ENCODE measurements at places on chromosomes 1 and 21.

GRCh38 chr1:91783423-91784170 is 102.4 kb downstream of the TGFBR3 start:
- no peak for DNase-seq

- no peak for DNase-seq
Observed at GRCh38 chr21:41148798-41149197, 19.2 kb upstream of the BACE2 start.

DNA sequence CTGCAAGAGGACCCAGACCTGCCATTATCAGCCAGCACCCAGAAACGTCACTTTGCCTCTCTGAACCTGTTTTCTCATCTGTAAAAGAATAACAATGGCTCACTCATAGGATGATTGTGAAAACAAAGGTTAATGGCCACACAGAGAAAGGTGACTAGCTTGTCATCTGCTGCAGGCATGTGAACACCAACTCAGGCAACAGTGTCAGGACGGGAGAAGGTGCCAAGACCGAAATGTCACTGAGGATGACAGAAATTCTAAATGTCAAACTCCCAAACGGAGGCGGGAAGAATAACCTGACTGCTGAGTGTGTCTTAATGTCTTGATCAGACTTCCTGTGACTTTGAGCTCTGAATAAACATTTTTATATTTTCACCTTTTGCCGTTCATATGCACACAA is 10.3 kb downstream of the PADI4 start:
- DNase-seq = no peak

GRCh38 chr21:36913247-36914169 is 53.0 kb downstream of the HLCS start:
- no peak for DNase-seq

DNA sequence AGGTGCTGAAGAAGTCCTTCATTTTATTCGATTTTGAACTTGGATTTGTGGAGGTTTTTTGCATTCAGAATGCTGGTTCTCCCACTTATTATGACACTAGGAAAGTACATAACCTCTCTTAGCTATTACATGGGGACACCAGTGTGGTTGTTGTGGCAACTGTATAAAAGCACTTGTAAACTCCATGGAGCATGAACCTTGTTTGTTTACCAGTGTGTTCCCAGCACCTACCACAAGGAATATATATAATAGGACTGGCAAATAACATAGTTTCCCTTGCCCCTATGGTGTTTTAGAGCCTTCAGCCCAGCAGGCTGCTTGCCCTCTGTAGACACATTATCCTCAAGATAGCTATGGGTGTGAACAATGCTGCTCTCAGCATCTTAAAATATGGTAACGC is 43.1 kb downstream of the RASSF5 start:
- DNase-seq = no peak

- DNase-seq = no peak
Observed at GRCh38 chr1:177495878-177496277, 325.1 kb downstream of the BRINP2 start.

GRCh38 chr1:13662493-13662892 is 37.5 kb upstream of the PRDM2 start:
- DNase-seq = no peak

DNA sequence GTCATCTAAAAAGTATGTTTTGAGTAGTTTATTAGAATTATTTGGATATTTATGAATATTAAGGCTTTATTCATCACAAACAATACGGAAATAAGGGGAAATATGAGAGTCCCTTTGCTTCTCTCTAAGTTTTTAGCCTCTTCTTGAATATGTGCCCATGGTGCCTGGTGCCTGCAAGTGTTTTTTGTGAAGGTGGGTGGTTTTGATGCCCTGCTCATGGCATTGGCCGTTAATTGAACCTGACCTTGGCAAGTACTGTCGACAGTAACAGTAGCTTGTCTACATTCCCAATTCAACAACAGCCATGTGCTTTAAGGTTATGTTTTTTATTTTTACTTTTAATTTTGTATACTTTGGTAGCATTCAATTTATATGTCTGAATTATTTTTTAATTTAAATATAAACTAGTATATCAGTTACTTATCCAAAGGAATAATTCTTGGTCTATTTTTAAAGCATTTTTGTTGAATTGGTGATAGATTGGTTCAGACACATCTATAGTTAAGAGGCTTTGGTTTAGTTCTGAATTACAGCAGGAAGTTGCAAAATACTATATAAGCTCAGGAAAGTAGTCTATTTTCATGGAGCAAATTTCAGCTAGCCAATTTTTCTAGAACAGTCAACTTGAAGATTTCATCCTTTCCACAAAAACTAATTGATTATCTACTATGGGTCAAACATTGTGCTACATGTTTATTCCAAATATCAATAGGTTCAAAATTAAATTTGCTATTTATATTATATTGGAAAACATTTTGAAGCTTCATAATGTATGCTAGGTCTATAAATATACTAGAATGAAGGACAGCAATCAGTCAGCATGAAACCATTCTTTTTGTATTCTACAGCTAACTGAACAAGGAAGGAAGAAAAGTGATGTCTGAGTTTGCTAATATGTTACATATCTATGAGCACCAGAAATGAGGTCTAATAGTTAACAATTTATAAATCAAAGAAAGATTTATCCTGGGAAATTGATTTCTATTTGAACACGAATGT is 184.4 kb downstream of the MRPL39 start:
- DNase-seq = no peak

GRCh38 chr1:30601316-30602085 is 121.9 kb downstream of the MATN1 start:
- no peak for DNase-seq

- no peak for DNase-seq
Observed at GRCh38 chr1:43554444-43554992, 23.8 kb downstream of the PTPRF start.

- no peak for DNase-seq
Observed at GRCh38 chr1:156050376-156050775, 3.2 kb downstream of the UBQLN4 start.

GRCh38 chr1:112054510-112054909 is 65.0 kb upstream of the KCND3 start:
- no peak for DNase-seq

DNA sequence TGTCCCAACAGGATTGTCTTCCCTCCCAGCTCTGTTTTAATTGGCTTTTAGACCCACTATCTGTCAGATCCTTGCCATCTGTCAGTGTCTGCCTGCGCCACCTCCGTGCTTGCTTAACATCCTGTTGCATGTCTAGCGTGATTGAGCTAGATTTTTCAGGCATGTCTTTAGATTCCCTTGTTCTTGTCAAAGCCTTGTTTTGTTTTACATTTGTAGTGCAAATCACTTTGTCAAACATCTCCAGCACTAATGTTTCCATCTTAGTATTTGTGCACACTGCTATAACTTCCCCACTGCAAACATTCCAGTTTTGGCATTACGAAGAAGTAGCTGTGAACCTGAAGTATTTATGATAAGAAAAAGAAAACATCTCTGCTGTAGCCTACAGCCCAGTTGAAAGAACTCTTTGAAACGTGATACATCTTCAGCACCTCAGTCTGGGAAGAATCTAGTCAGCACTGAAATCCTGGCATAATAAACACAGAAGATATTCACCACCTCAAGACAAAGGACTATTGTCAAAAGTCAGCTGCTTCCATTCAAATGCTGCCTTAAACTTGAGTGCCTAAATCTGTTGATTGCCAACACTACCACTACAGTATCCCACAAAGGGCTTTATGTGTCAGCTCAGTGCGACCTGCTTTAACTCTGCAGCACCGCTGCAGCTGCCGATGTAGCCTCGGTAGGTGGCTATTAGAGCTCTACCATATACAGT is 105.0 kb downstream of the FNBP1L start:
- DNase-seq = no peak

DNA sequence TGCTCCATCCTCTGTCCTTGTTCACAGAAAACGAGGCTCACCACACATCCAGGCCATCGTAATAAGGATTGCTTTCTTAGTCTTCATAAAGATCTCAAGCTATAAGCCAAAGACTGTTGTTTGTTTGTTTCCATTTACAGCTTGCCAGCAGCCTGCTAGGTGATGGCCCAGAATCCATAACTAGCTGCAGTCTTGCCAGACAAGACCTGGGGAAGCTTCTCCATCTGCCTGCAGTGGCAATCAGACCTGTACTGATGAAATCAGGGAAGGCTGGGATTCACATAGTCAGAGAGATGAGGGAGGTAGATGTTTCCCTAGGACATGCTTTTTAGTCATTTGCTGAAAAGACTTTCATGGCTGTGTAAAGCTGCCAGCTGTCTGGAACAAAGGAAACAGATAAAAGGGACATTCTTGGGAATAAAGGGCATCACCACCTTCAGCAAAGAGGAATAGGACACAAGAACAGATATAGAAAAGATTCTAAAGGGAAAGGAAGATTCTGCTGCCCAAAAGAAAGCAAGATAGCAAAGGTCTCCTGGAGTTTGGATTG is 51.0 kb downstream of the MT1HL1 start:
- DNase-seq = no peak

DNA sequence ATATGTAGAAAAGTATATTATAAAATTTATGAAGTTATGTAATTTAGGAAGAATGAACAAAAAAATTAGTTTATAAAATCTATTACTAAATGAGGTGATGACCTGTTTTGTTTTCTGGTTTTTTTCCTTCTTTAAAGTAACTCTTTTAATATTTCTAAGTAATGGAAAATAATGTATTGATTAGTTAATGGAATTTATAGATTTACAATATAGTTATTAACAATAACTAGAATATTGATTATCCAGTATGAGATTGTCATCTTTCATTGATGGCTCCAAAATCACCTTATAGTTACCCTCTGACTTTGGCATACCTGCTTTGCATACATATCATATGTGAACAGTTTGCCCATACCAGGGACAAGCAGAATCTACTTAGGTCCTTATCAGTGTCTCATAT is 23.4 kb downstream of the CAMSAP2 start:
- no peak for DNase-seq

- DNase-seq = no peak
Observed at GRCh38 chr1:93525431-93525830, 77.5 kb downstream of the FNBP1L start.

DNA sequence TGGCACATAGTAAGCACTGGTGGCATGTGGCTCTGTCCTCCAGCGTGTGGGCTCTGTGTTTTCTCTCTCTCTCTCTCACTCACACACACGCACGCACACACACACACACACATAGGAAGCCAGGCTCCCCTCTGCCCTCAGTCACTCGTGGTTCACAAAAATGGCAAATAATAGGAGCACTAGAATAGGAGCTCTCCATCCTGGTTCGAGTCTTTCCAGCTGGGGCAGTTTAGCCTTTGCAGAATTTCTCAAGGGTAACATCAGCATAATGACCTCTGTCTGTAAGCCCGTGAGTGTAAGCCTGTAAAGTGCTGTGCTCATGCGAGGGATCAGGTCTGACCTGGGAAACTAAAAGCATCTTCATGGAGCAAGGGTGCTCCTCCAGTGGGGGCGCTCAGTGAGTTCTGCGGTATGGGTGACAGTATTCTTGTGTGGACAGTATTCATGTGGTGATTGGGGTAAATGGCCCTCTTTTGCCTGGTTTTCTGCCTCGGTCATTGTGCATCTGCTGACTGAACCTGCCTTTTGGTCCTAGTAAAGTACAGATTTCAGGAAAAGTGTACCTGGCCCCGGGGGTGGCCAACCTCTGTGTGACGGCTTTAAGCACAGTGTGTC is 842 bp upstream of the ZC3H12A start:
- DNase-seq = no peak

DNA sequence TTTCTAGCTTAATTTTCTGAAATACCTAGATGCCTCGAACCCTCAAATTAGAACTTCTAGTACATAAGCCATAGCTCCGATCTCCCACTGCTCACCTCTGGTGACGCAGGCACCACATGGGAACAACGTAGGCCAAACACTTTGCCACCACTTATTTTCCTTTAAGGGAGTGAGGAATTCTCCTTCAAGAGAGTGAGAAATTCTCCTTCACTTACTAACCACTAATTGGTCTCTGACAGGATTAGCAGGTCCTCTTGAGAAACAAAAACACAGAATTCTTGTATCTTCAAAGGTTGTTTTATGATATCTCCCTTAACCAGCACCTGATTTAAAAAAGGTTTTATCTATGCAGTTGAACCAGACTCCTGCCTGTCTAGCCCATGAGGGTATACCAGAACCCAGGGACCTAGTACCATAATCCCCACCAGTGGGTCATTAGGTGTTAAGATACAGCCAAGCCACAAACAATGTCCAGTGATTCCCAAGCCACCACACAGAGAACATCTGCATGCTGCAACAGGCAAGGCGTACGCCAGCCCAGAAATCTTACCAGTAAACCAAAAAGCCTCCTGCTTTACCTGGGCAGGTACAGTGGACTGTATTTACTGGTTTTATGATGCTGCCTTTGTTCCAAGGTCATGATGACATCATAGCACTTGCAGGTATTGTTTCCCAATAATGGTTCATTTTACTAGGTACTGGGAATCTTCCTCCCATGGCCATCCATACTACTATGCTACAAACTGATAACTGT is 20.3 kb upstream of the CXADR start:
- DNase-seq = no peak

DNA sequence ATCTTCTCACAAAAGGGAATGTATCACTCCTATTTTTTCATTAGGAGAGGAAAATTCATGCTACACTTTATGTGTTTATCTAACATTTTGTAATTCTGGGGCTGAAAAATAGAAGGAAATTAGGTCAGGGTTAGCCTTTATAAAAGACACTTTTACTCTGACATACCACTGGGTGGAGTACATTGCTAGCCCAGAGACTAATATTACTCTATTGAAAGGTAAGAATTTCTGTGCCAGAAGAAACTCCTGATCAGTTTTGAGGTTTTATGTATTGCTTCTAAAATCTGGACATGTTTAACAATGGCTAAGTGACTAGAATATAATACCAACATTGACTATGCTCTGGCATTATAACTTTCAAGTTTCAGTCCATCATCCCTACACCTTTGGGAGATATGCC is 724.6 kb downstream of the USP25 start:
- no peak for DNase-seq

DNA sequence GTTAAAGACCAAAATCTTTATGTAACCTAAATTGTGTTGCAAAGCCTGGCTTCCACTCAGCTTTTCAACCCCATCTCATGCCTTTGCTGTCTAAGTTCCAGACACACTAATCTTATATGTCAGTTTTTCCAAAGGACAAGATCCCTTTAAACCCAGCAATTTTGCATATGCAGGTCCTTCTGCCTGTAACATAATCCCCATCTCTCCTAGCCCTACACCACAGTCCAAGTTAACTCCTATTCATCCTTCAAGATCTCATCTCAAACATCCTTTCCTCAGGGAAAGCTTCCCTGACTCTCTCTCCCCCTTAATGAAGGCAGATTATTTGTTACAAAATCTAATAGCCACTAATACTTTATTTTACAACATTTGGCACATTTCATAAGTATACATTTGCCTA is 366.3 kb downstream of the PLPP3 start:
- no peak for DNase-seq

DNA sequence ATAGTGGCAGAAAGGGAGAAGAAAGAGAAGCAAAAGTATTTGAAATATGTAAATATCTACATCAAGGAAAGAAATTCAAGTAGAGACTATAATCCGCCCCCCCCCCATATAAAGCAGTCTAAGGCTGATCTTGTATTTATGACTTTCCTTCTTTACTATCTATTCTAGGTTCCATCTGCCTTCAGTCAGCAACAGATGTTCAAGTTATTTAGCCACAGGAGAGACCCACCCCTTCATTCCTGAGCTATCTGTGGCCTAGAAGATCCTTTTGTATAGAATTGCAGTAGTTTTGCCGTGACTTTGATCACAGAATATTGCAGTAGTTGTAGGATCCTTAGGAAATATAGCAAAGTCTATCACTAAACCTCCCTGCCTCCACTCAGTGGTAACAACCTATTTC is 10.7 kb upstream of the BSDC1 start:
- no peak for DNase-seq

GRCh38 chr21:37627074-37627473 is 260.5 kb downstream of the DYRK1A start:
- DNase-seq = no peak

All from stimulated activated CD8-positive, alpha-beta memory T cell treated with anti-CD3 and anti-CD28 coated beads, Interleukin-4, amount 100 ng/mL, for 4 hours (primary cell).